GM19239 (cell line): ENCODE measurements at places on chromosomes 2 and 18.

- DNase-seq = peak; percentile 54
Measured at GRCh38 chr2:73984922-73985307, 205 bp downstream of the TET3 start.

DNA sequence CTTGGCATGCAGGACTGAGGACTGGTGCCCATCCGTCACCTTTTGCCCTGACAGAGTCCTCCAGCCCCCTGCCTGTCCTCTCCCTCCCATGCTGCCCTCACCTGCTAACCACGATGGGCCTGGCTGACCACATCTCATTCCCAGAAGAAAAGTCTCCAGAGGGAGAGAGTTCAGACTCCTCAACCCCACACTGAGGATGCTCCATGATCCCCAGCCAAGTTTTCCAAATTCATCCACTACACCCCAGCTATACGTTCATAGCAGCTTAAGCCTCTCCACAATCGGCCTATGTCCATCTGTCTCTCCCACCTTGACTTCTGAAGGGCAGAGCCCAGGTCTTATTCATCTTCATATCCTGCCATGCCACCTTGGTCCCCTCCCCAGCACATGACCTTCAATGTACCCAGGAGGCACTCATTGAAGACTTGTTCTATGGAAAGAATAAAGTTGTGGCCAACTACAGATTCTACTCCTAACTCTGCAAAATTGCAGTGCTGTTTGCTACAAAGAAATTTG lies 115.6 kb upstream of the ID2 start:
- no peak for DNase-seq

- DNase-seq = no peak
Measured at GRCh38 chr2:120302301-120302700, 43.6 kb upstream of the INHBB start.

DNA sequence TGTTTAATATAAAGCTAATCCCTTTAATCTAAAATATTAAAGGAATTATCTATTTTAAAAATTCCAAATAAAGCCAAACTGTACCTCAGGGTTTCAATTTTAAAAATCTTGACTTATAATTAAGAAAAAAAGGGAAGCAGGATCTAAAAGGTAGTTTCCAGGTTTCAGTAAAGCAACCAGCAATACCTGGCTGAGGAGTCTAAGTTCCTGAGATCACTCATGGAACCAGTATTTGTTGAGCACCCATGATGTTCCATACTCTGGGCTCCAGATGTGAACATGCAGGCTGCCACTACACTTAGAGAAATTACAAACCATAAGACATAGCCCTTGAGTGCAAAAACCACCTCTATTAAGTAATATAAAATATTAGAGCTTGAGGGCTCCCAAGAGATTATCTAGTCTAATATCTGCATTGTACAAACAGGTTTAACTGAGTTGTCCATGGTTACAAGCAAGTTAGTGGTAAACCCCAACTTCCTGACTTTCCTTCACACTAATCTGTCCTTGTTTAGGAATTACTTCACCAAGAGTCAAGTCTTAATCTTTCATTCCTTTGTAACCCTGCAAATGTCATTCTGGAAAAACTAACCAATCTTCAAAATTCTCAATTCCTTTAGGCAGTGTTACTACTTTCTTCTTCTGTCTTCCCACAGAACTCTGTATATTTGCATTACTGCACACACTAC lies 49.2 kb downstream of the CLASP1 start:
- DNase-seq = no peak

- DNase-seq = no peak
Measured at GRCh38 chr2:173521450-173522192, 166.9 kb downstream of the CDCA7 start.

- no peak for DNase-seq
Measured at GRCh38 chr2:146634230-146635097, 1210.4 kb upstream of the ACVR2A start.

- no peak for DNase-seq
Measured at GRCh38 chr2:67008155-67008554, 389.0 kb upstream of the ETAA1 start.

GRCh38 chr2:145551686-145552085 lies 1031.8 kb upstream of the ZEB2 start:
- DNase-seq = no peak

DNA sequence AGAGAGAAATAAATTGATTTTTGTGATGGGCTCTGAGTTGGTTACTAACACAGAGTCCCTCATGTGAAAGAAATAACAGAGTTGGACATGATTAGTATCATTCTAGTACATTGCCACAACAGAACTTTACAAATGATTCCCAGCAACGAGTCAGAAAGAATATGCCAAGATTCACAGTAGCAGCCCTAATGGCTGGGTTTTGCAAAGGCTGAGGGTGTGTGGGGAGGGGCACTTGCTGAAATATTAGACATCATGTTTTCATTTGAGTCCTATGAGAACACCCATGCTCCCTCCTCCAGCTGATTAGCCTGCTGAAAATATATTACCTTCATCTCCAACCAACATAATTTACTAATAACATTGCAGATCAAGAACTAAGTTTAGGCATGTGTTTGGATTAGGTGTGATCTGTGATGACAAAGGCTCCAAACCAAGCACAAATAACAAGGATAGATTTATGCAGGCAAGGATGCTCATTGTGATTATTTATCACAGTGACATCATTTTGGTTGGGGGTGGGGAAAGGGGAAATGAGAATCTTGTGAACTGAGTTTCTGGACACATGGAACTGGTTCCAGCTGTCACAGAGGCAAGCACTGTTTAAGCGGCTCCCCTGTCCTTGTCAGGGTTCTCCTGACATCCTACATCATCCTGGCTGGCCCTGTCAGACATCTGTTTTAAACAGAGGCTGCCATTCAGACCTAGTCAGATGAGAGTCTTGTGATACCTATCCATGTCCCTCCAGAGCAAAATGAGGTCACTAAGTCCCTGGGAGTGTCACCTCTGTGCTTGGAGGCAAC lies 205.8 kb upstream of the NCKAP5 start:
- DNase-seq = no peak

DNA sequence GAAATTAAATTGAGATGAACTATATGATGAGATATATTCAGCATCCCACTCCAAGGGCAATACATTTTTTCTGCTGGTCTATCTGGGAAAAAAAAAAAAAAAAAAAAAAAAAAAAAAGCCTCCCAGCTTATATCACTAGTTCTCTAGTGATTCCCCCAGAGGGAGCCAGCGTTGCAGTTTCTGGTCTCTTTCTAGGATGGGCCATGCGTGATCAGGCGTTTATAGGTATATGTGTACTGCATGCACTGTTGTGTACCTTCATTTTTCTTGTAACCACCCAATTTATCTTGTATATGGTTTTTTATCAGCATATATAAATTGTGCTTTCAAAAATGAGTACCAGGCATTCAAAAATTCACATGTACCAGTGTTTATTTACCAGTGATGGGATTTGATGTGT lies 35.1 kb downstream of the DCDC2C start:
- no peak for DNase-seq

GRCh38 chr18:59696311-59697235 lies 650 bp downstream of the CCBE1 start:
- DNase-seq = no peak

GRCh38 chr2:190031969-190032618 lies 30.4 kb downstream of the MSTN start:
- DNase-seq = no peak

GRCh38 chr2:25042321-25043240 lies 705 bp downstream of the EFR3B start:
- no peak for DNase-seq

GRCh38 chr2:99725820-99726219 lies 236.0 kb upstream of the REV1 start:
- no peak for DNase-seq

DNA sequence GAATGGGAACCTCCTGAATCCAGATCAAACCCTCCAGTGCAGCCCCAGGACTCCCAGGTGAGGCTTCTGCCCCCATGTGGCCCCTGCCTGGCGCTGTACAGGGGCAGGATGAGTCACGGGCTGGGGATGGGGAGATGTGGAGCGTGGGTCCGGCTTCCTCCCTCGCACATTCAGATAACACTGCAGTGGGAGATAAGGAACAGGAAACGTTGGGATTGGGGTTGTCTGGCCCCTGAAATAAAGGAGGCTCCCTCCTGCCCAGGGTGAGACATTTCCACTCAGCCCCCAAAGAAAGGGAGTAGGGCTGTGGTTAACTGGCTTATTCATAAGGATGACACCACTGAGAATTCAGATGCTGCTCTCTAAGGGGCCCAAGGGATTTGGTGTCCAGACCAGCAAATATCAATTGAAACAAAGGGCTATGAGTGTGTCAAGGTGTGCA lies 30.7 kb downstream of the IGFBP5 start:
- DNase-seq = no peak

DNA sequence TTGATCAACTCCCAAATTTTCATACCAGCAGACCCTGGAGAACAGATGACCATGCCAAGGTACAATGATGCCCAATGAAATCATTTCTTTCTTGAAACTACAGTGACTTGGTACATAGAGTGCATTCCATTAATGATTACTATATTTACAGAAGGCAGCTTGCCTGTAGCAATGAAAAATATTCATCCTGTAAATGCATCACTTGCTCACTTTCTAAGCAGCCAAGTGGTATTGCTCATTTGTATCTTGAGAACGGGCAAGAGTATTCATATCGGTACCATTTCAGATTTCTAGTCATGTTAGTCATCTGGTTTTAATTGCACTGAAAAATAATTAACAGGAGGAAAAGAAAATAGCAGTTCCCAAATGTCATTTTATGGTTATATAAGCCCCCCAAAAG lies 59.6 kb downstream of the VIL1 start:
- DNase-seq = no peak

DNA sequence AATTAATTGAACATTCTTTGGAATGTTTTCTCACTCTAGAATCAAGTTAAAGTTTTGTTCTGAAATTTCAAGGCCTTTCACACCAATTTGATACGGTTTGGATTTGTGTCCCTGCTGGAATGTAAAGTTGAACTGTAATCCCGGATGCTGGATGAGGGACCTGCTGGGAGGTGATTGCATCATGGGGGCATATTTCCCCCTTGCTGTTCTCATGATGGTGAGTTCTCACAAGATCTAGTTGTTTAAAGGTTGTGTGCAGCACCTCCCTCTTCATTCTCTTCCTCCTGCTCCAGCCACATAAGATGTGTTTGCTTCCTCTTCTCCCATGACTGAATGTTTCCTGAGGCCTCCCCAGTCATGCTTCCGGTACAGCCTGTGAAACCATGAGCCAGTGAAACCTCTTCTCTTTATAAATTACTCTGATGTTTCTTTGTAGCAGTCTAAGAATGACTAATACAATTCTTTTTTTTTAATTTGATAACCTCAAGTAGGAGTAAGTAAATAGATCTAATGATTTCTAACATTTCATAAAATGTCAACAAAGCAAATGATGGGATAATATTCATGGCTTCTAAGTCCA lies 144.2 kb upstream of the CDH7 start:
- DNase-seq = no peak

DNA sequence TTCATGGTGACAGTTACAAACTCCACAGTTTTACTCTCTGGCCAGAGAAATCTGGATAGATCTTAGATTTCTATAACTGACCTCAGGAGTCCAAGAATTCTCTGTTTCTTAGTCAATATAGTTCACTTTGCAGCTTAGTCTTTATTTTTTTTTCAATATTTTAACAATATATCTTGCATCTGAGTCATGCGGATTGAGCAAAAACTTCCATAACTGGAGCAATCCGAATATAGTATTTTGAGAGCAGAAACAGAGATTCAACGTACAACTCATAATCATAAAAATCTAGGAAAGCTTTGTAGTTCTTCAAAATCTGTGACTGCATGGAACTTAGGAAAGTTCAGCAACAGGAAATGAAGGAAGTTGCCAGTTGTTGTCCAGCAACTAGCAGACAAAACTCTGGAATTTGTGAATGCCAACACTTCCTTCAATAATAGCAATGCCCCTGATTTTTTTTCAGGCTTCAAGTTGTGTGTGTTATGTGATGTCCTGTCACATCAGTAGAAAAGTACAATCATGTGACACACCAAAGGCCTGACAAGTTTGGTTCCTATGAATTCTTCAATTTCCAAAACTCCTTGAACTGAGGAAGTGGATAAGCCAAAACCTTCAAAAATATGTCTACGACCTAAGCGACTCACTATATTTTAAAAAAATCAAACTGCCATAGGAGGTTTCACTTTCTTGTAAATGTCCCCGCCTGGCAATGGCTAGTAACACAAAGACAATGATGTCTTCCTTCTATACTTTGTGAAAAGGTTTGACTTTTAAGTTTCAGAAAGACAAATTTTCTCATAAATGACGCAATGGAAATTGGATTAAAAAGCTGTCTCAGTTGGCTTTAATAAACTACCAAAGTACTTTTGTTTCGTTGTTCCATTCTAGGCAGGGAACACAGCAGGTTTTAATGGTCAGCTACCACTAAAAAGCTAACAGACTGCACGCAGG lies 510.6 kb downstream of the ERBB4 start:
- no peak for DNase-seq

GRCh38 chr2:11976073-11976472 lies 229.6 kb downstream of the LPIN1 start:
- no peak for DNase-seq

- DNase-seq = no peak
Measured at GRCh38 chr18:9366126-9366714, 31.6 kb downstream of the TWSG1 start.

GRCh38 chr2:236180831-236181453 lies 12.8 kb upstream of the GBX2 start:
- no peak for DNase-seq

DNA sequence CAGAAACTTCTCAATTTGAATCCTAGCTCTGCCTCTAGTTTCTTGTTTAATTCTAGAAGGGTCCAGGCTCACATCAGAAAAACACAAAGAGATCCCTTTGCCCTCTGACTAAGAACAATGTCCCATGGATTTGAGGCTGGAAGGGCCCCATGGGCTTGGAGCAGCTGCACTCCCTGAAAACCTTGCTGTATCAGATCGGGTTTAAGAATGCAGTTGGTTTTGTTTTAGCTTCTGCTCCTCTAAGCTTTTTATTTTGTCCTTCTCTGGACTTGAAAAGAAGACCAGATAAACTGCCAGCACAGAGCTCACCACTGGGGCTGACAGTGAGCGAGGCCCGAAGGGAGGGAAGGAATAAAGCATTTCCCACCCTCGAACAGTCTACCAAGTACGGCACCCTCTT lies 69.2 kb upstream of the WIPF1 start:
- DNase-seq = no peak

GRCh38 chr2:222451224-222451674 lies 26.9 kb downstream of the SGPP2 start:
- DNase-seq = peak; percentile 39

DNA sequence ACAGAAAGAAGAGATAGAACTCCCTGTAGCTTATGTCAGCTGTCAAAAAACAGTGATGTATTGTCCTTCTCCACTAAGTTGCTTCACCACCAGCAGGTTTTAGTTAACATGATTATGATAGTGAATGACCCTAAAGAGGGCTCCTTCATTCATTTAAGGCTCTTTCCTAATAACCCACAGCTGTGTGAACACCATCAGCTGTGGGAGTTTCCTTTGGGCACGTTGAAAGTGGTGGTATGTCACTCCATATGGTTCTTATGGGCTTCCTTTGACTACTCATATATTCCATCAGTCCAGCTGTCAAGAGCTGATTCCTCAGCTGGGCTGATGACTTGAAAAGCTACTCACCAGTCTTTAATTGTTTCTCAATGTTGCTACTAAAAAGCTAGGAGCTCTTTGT lies 210.3 kb downstream of the UBE2E3 start:
- DNase-seq = no peak

GRCh38 chr2:239331560-239331959 lies 69.3 kb downstream of the HDAC4 start:
- DNase-seq = no peak
